Aorta (tissue), 5 donors: ENCODE measurements at places on chromosomes 1 and 21. TPM values are rescaled to one million over a fixed set of nuclear protein-coding genes. Genes with fewer than 3 reads are reported as not detected.

The SHISA4 gene
- 30.6 TPM for total RNA-seq

GRCh38 chr1:244207042-244207934 is 156.2 kb downstream of the ZBTB18 start:
- DNase-seq = no peak

DNA sequence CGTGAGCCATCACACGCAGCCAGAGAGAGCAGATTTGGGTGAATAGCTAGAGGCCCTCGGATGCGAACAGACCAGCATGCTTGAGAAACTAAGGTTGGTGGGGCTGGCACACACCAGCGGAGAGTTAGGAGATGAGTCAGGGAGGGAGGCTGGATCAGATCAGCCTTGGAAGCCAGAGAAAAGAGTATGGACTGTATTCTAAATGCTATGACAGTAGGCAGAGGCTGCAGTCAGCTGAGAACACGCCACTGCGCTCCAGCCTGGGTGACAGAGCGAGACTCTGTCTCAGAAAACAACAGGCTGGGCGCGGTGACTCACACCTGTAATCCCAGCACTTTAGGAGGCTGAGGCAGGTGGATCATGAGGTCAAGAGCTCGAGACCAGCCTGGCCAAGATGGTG is 4.0 kb upstream of the PLEKHM2 start:
- no peak for DNase-seq

DNA sequence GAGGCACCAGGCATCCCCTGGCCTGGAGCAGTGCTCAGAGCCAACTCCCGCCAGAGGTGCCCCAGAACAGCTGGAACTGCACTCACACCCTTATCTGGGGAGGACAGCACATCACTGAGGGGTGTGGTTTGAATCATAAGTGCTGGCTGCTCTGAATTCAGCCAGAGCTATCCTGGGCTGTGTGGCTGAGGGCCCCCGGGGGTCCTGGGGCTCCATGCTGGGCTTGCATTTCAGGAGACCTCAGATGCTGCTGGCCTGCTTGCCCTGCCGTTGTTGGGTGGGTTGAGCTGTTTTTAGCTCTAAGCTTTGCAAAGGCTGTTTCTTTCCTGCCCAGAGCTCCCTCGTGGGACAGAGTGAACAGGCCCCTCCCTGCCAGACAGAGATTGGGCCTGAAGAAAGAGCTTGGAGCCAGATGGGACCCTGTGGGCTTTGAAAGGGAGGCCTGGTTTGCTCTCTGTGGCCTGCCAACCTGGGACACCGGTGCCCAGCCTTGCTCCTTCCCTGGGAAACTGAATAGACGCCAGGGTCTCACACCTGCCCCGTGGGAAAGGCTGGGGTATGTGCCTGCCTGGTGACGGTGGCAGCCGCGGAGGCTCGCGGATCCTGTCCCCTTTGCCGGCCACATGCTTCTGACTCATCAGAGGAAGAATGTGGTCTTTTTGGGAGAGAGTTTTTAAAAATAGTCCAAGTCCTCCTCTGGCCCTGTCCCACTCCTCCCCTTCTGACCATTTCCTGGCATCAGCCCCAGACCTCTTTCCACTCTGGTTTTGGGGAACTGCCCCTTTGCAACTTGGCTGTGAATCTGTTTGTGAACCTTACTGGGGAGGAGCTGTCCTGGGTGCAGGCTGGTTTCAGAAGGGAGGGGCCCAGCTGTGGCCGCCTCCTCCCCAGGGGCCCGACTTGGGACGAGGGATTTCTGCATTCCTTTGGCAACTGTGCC is 30.0 kb downstream of the ARHGEF10L start:
- peak; percentile 96 for DNase-seq

The SETDB1 gene
- 33.5 TPM for total RNA-seq

DNA sequence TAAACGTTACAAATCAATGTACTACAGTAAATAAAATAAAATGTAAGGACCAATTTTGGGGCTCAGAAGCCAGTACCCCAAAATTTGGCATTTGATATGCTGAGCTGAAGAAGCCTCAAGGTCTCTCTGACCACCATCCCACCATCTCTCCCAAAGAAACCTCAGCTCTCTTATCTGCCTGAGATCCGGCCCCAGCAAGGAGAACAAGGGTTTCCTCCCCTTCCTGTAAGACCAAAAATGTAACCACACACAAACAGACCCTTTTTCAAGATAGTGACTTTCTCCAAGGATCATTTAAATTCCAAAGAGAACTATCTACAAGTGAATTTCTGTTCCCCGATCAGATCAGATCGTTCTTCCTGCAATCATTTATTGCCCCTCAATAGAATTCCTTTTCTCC is 68.1 kb upstream of the SLC45A1 start:
- no peak for DNase-seq

- DNase-seq = peak; percentile 63
These were observed 9.5 kb downstream of the SIPA1L2 start for GRCh38 chr1:232620356-232620969.

The TCHHL1 gene
- not detected for total RNA-seq
